Prostate gland (tissue), 2 donors: ENCODE measurements at places on chromosomes 12 and 14.

DNA sequence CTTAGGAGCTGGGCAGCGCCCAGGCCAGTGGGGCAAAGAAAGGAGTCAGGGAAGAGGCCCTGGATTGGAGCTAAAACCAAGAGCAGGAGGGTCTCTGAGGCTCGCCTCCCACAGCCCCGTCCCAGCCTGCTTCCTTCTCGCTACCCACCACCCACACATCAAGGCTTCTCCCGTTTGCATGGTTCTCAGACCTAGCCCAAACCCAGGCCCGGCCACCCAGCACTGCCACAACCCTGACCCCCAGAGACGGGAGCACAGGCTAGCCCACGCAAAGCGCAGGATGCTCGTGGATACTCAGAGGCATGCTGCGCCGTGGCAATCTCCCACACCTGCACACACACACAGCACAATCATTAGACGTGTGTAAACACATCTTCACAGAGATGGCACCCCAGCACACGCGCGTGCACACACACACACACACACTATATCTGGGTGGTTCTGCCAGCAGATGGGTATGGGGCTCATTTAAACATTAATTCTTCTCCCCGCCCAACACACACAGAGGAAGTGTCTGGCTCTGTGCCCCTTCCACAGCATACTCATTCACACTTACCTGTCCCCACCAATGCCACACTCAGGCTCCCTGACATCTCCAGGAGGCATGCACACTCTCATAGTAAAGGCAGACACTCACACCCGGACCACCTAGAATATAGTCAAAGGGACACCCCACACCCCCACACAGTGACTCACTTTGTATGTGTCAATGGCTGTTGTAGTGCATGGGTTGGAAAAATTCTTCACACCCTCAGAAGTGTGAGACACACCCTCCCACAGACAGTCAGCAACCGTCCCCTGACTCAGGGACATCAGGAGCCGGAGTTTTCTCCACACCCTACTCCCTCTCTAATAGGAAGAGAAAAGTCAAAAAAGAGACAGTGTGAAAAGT is 1.1 kb downstream of the CARMIL3 start:
- DNase-seq = no peak

GRCh38 chr12:122137229-122137628 is 36.8 kb downstream of the IL31 start:
- no peak for DNase-seq

DNA sequence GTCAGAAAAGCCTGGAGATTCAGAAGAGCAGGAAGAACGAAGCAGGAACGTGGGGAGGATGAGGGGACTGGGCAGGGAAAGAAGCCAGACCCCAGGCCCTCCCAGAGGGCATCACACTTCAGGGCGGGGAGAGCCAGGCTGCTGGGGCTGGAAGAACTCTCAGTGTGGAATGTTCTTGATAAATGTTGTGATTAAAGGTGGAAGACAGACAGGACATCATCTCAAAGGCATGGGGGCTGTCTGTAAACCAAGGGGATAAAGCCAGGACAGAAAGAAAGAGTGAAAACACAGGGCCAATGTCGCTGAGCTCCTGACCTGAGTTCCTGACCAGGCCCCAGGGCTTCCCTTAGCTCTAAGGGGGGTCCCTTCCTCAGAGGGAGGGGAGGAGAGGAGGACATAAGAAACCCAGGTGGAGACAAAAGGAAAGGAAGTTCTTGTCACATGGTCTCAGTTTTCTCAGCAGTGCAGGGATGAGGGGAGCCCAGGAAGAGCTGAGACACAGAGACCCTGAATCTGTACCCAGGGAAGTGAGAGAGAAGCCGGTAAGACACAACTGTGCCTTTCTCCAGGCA is 56.3 kb downstream of the SETD3 start:
- DNase-seq = no peak

- peak; percentile 87 for DNase-seq
These were observed 1.8 kb downstream of the GALNT9 start for GRCh38 chr12:132327336-132328171.

GRCh38 chr14:36217732-36218131 is 41.2 kb upstream of the PTCSC3 start:
- DNase-seq = no peak

DNA sequence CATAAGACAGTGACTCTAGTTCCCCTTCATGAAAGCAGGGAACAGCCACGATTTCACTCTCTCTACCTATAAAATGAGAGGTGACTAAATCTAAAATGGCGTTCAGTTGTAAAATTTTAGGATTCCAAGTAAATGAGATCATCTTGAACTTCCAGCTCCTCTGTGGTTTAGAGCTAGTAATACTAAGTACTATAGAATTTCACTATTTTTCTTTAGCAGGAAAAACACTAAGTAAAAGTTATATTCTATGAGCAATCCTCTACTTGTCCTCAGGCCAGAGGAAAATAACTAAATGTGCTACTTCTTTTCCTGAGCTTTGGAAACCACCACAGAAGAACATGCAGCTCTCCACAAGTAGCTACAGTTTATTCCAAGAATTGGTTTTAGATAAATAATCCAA is 55.6 kb downstream of the NIN start:
- DNase-seq = no peak

DNA sequence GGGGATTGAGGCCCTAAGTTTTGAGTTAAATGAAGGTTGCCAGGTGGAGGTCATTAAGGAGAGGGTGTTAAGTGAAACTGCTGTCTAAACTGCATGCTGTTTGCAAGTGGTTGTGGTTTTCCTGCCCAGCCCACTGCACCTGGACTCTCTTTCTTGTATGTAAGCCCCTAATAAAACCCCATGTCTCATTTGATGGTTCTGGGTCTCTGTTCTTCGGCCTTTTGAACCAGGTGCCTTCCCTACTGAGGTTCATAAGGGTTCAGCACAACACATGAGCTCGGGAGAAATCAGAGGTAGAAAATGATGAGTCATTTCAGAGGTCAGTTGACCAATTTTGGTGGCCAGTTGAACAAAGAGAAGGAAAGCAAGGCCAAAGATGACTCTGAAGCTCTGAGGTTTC is 382.5 kb downstream of the RPS29 start:
- DNase-seq = no peak

DNA sequence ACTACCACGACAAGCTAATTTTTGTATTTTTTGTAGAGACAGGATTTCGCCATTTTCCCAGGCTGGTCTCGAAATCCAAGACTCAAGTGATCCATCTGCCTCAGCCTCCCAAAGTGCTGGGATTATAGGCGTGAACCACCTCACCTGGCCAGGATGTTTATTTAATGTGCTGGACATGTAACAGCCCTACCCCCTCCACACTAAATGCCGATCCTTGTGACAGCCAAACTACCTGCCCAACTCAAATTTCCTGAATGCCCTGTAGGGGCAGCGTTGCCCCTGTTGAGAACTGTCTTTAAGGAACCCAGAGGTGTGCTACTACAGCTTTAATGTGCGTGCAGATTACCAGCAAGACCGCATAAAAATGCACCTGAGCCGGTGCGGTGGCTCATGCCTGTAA is 48.1 kb downstream of the KCNK13 start:
- DNase-seq = no peak

- no peak for DNase-seq
These were observed 167.0 kb upstream of the FKBP4 start for GRCh38 chr12:2627835-2628191.

DNA sequence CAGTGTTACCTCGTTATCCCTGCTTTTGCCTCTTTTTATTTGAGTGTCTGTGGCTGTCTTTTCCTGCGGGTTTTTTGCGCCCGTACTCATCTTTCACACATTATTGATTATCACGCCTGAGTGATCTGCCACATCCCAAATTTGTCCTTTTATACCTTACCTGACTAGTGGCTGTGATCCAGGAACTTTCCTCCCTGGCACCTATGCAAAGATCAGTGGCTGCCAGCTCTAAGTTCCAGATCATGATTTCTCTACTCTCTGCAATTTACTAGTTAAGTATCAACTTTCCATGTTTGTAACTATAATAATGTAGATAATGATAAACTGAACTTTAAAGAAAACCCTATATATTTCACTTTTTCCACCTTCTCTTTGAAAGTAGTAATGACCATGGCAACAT is 36.9 kb downstream of the PLEKHA5 start:
- peak; percentile 9 for DNase-seq

DNA sequence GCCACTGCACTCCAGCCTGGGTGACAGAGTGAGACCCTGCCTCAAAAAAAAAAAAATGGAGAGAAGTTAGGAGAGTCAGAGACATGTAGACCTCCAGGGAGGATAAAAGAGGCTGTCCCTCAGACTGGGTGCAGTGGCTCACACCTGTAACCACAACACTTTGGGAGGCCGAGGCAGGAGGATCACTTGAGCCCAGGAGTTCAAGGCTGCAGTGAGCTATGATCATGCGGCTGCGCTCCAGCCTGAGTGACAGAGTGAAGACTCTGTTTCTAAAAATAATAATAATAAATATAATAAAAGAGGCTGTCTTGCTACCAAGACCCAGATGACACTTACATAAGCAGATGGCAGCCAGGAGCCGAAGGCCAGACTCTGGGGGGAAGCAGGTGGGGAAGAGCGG is 18.5 kb downstream of the SLC7A8 start:
- DNase-seq = no peak

DNA sequence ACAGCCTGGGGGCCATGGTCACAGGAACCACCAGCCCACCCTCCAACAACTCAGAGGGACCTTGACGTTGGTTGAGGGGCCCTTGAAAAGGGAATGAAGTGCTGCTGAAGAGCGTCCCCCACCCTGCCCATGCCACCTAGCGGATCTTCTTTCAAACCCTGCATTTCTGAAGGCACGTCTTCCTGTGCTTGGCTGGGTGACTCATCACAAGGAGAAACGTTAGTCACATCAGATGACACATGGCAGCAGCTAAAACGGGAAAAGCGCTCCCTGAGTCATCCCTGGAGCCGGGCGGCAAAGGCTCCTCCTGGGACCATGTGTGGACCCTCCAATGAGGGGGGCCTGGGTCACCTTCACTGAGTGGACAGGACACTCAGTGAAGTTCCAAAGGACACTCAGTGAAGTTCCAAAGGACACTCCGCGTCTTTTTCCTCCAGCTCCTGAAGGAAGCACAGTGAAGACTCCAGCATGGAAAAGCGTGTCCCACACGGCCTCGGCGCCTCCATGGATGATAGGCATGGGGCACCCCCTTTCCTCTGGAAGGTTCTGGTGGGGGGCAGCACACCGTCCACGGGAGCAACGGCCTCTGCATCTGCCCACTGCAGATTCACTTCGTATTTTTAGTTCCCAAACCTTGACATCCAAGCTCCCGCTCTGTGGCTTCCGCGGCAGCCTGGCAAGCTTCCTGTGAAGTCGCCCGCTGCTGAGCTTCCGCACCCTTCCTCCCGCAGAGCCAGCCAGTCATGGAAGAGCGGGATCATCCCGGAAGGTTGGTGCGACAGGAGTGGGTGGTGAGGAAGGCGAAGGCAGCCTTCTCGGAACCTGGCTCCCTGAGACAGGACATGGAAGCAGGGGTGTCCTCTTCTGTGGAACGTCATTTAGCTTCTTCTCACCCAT is 383.4 kb downstream of the VRK1 start:
- DNase-seq = no peak

GRCh38 chr14:76267322-76268046 is 108.5 kb upstream of the ESRRB start:
- peak; percentile 12 for DNase-seq

DNA sequence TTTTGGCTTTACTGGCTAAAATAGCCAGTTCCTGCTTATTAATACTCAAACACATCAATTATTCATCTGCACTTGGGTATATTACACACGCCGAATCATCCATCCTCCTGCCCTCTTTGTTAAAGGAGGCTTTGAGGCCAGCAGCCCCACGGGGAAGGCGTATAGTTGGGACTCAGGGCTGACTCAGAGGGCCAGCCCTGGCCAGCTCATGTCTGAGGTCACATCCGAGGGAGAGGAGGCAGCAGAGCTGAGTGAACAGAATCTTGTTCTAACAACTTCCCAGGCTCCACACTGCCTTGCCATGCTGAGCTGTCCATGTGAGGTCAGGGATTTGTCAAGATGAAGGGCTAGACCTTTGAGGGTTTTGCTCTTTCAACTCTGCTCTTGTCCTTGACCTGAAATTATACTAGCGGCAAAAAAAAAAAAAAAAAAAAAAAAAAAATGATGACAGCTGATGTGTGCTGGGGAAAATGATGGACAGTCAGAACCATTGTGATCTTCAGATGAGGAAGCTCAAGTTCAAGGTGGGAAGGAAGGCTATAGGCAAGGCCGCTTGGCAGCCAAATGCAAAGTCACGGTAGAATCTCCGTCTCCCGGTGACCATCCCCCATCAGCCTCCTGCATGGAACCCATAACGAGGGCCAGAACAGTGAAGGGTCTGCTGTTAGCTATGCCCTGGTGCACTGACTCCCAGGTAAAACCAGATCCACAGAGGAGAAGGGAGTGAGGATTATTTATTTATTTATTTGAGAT is 12.5 kb upstream of the MARK3 start:
- DNase-seq = no peak

DNA sequence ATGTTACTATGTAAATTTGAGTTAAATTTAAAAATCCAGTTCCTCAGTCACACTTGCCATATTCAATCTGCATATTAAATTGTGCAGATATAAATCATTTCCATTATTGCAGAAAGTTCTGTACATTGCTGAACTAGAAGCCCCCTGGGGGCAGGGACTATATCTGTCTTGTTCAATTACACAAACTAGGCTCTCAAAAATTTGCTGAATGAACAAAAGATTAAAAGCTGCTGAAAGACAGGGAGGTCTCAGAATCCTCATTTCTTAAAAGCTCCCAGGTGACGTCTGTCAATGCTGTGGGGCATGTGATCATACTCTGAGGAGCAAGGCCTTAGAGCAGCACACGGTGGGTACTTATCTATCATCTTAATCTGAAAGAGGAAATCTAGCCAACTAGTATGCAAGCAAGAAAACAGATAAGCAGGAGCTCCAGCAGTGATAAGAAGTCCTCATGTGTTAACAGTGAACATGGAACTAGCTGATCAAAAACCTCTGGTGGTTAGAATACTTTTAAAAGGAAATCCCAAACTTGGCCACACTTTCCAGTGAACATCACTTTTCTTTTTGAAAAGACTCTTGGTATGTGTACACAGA is 60.5 kb downstream of the APPL2 start:
- no peak for DNase-seq

GRCh38 chr14:98456231-98456630 is 815.8 kb downstream of the BCL11B start:
- no peak for DNase-seq

- no peak for DNase-seq
These were observed 88.0 kb downstream of the EPS8 start for GRCh38 chr12:15701206-15701605.

GRCh38 chr12:66241061-66242043 is 52.3 kb downstream of the IRAK3 start:
- DNase-seq = no peak

DNA sequence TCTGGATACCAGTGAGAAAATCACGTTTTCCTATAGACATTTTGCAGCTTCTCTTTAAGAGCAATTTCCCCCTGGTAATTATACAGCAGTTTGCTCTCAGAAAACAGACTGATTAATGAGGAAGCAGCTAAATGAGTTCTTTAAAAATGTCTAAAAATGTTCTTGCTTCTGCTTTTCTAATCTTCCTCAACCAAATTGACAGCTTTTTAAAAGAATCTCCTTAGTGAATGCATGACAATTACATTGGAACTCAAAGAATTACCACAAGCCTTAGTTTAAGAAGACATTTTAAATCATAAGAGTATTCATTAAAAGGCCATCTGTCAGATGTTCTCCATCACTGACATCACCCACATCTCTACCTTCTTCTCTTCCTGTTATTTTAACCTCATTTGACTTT is 135.8 kb upstream of the PLXNC1 start:
- no peak for DNase-seq
